ENCODE measurements at places on chromosomes 7 and 10.

GRCh38 chr7:33762151-33762910 lies 143.0 kb upstream of the BMPER start:
- no peak for DNase-seq

GRCh38 chr10:7896297-7896696 lies 78.0 kb downstream of the TAF3 start:
- DNase-seq: no peak

DNA sequence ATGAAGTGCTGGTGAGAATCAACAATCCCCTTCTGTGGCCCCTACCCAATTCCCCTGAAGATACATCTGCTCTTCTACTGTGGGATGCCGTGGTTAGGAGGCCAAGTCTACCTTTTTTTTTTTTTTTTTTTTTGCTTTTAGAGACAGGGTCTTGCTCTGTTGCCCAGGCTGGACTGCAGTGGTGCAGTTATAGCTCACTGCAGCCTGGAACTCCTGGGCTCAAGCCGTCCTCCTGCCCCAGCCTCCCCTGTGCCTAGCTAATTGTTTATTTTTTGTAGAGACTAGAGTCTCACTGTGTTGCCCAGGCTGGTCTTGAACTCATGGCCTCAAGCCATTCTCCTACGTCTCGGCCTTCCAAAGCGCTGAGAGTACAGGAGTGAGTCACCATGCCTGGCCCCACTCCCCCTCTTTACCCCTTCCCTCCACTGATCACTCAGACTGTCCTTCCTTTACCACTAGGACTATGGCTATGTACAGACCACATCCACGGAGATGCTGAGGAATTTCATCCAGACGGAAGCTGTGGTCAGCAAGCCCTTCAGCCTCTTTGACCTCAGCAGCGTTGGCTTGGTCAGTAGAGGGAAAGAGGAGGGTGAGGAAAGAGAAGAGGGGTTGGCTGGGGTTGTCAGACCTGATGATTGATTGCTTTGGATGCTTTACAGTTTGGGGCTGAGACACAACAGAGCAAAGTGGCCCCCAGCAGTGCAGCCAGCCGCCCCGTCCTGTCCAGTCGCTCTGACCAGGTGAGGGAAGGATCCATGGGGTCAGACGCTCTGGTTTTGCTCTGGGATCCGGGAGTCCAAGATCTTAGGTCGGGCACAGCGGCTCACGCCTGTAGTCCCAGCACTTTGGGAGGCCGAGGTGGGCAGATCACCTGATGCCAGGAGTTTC lies 1.8 kb downstream of the AP4M1 start:
- DNase-seq: no peak

DNA sequence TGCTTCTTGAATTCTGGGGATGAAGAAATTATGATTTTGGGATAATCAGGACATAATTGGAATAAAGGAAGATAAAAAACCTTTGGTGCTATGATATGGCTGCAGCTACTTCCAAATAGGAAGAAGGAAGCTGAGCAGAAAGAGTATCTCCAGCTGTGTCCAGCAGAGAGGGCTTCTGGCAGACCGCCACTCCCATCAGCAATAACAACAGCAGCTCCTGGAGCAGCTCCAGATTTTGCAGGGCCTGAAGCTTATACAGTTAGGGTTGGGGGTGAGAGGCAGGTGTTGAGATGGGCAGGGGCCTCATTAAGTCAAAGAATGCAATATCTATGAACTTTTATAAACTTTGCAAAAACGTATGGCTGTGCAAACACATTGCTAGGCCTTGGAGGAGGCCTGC lies 62.3 kb downstream of the C10orf120 start:
- peak; percentile 47 for DNase-seq

GRCh38 chr10:31709028-31709427 lies 219.6 kb downstream of the ARHGAP12 start:
- DNase-seq: no peak

DNA sequence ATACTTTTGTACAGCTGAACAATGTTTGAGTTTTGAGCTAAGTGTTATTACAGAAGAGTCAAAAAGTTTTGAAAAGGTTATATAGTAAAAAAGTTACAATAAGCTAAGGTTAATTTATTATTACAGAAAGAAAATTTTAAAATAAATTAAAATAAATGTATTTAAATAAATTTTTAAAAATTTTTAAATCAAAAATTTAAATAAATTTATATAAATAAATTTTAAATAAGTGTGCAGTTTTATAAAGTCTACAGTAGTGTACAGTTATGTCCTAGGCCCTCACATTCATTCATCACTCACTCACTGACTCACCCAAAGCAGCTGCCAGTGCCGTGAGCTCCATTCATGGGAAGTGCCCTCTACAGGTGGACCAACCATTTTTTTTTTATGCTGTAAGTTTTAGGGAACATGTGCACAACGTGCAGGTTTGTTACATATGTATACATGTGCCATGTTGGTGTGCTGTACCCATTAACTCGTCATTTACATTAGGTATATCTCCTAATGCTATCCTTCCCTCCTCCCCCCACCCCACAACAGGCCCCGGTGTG lies 462.9 kb upstream of the ZMIZ1 start:
- no peak for DNase-seq

DNA sequence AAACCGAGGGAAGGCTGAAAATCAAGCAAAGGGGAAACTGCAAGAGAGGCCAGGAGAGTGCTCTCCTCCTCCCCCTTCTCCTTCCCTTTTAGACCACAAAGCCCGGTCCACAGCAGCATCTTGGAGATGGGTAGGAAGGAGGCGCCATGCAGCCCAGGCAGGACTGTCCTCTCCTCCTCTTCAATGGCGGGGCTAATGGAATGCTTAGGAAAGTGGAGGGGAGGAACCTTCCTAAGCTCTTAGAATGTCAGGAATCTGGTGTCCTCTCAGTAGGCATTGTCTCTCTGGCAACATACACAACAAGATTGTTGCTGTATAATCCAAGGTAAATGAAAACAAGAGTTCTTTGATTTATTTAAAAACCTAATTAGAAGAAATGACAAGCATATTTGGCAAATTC lies 185.1 kb downstream of the DGKI start:
- no peak for DNase-seq

DNA sequence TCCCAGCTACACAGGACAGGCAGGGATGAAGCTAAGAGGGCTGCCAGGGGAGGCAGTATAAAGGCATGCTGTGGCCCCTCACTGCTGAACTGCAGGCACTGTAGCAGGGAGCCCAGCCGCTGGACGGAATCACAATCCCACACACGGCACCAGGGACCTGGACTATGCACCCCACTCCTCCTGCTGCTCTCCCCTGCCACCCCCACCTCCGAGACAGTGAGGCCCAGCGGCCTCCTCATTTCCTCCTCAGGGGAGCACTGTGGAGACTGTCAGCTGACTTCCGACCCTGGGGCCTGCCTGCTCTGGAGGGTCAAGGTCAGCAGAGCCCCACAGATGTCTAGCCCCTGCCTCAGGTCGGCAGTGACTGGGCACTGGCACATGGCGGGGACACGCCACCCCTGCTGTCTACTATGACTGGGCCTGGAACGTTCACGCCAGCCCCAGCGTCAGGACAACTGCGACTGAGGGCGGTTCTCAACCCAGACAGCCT lies 92.7 kb downstream of the FAM53B start:
- DNase-seq: no peak

GRCh38 chr10:132158122-132158741 lies 28.5 kb upstream of the DPYSL4 start:
- DNase-seq: no peak

DNA sequence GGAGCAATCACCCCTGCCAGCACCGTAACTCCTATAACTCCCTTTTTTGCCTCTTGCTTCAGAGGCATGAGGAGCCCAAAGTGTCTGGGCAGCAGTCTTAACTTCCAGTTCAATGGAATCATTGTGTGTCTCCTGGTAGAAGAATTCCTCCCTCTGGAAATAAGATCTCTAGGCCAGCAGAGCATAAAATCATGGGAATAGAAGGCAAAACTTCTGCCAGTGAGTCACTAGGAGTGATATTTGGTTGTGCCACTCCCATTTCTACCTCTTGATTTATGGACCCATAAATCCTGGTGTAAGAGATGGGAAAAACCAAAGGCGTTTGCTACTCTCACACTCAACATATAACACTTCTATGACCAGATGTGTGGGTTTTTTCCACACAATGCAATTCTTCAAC lies 104.9 kb upstream of the FAM180A start:
- DNase-seq: no peak

DNA sequence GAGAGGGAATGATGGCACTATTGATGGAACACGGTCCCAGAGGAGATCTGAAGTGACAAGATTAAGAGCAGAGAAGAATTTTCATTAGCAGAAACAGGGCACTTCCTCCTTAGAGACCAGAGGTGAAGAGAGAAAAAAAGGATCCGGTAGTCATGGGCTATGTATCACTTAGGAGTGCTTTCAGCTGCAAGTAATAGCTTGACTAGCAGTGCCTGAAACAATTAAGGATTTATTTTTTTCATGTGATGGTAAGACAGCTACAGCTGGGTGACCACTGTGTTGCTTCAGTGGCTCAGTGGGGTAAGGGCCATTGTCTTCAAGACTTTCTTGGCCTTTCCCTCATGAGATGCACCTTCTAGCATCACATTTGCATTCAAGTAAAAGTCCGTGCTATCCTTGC lies 515.1 kb upstream of the GALNT17 start:
- no peak for DNase-seq

DNA sequence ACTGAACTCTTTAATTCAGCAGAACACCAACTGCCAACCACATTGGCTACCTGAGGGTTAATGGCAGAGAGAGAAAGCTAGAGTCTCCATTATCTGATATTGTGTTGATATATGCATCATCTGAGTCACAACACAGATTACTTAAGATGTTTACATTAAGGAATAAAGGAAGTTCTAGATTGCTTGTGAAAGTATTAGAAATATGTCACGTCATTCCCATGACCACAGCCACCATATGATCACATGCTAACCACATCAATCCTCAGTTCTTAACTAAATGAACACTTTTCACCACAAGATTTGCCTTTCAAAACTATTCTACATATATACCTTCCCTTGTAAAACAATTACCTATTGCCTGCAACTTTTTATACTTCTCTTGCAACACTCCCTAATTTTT lies 337.9 kb downstream of the FGFR2 start:
- no peak for DNase-seq

DNA sequence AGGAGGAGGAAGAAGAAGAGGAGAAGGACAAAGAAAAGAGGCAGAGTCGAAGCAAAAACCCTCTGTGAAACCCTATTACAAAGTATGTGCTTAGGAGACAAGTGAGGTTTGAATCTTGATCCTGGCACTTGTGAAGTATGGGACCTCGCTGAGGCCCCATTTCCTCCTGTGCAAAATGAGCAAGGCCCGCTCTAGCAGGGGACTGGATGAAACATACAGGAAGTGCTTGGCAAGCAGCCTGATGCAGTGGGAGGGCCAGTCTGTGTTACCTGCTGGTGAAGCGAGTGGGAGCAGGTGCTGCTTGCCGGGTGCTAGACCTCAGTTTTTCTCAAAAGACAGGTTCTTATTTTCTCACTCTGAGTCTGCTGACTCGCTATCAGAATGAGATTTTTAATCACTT lies 150.4 kb downstream of the JCAD start:
- no peak for DNase-seq

DNA sequence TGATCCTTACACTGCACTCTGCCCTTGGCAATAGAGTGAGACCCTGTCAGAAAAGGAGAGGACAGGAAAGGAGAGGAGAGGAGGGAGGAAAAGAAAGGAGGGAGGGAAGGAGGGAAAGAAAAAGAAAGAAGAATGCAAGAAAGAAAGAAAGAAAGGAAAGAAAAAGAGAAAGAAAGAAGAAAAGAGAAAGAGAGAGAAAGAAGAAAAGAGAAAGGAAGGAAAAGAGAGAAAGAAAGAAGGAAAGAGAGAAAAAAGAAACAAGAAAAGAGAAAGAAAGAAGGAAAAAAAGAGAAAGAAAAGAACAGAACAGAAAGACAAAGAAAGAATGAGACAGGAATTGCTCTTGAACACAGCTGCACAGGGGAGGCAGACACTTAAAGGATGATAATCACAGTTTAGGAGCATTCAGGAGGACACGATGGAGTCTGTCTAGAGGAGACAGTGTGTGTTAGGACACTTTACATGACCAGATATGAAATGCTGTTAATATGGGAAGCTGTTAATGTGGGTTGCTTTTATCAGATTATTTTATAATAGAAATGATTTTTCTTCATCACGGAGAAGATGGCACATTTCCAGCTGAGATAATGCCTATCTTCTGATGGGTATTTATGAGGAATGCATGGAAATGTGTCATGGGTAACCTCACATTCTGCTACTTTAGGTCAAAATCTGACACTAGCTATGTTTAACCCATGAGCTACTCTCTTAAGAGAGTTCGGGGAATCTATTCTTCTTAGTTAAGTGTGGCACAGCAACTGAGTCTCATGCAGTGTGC lies 160.5 kb downstream of the BAMBI start:
- DNase-seq: no peak

DNA sequence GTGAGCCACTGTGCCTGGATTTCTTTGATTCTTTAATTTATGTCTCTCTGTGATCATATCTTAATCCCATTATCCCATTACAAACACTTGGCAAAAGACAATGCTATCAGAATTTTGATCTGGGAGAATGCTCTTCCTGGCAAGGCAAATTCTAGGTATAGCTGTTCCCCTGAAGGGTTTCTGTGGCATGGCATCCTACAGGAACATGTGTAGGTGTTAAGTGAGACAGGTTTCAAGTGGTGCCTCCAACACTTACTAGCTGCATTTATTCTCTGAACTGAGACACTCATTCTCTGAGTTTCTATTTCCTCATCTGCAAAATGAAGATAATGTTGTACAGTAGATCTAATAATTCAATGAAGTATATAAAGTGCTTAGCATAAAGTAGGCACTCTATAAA lies 87.1 kb upstream of the CTTNBP2 start:
- DNase-seq: no peak

DNA sequence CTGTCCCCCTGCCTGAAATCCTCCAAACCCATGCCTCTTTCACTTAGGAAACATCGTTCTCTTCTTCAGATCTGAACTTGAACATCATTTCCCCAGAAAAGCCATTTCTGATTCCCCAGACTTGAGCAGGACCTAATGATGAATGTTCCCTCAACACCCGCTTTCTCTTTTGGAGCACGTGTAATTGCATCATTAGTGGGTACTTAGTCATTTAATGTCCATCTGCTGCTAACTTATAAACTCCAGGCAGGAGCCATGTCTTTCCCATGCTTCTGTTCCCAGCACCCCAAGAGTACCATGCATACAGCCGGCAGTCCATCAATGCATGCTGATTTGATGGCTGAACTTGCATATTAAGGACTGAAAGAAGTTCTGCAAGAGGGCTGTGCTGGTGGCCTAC lies 36.5 kb upstream of the ECHDC3 start:
- no peak for DNase-seq

DNA sequence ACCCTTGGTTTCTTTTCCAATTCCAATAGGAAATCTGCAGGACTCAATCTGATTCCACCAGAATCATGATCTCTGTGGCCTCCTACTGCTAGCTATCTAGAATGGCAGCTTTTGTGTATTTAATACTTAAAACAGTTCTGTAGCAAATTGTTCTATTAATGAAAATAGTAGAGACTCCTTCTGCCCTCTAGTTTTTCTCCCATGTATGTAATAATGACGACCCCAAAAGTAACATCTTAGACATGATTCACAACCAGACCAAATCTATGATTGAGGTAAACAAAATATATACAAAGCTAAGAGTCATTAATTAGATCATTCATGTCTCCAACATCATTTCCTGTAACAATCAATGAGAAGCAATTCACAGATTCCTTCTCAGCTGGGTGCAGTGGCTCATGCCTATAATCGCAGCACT lies 259.1 kb upstream of the MKLN1 start:
- no peak for DNase-seq

Data from femur (tissue), 1 donor.